ENCODE measurements at places on chromosomes 13 and 19.

- DNase-seq: no peak
Measured at GRCh38 chr13:83987394-83987793, 105.1 kb upstream of the SLITRK1 start.

DNA sequence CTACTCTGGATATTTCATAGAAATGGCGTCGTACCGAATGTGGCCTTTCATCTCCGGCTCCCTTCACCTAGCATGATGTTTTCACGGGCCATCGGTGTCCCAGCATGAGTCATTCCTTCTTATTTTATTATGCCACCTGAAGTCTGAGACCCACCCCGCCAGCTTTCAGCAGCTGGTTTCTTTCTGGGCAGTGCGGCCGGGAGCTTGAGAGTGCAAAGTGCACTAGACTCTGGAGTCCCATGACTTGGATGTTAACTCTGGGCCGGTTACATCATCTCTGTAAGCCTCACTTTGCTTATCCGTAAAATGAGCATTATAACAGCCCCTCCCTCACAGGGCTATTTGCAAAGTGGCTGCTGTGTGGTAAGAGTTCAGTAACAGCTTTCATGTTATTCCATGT, 5.8 kb upstream of the KMT5C start:
- no peak for DNase-seq

- DNase-seq: no peak
Measured at GRCh38 chr19:54429545-54430227, 14.4 kb downstream of the TTYH1 start.

- DNase-seq: no peak
Measured at GRCh38 chr13:57627663-57628062, 3.9 kb upstream of the PCDH17 start.

- DNase-seq: no peak
Measured at GRCh38 chr19:20660473-20661140, 764 bp downstream of the ZNF626 start.

DNA sequence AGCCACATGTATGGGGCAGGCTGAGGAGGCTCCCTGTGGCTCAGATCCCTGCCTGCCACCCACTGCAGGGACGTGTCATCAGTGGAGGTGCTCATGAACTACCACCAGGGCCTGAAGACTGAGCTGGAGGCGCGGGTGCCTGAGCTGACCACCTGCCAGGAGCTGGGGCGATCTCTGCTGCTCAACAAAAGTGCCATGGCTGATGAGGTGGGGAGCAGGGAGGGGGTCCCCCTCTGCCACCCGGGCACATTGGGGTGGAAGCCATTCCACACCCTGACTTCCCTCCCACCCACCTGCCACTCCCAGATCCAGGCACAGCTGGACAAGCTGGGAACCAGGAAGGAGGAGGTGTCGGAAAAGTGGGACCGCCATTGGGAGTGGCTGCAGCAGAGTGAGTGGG, 11.3 kb upstream of the SHKBP1 start:
- DNase-seq: no peak

DNA sequence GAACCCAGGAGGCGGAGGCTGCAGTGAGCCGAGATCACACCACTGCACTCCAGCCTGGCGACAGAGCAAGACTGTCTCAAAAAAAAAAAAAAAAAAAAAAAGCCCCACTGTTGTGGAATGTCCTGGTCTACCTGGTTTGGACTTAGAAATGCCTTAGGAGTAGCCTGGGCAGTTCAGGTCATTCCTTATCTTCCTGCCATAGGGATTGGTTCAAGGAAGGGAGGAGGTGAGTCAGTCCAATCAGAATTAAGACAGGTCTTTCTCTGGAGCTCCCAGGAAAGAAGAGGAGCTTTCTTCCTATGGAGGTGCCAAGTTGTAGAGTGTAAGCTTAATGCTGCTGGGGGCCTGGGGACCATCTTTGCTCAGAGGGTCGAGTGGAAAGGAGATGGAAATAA, 44.8 kb downstream of the SIPA1L3 start:
- no peak for DNase-seq

GRCh38 chr13:109385242-109385560, 401.2 kb downstream of the IRS2 start:
- no peak for DNase-seq

DNA sequence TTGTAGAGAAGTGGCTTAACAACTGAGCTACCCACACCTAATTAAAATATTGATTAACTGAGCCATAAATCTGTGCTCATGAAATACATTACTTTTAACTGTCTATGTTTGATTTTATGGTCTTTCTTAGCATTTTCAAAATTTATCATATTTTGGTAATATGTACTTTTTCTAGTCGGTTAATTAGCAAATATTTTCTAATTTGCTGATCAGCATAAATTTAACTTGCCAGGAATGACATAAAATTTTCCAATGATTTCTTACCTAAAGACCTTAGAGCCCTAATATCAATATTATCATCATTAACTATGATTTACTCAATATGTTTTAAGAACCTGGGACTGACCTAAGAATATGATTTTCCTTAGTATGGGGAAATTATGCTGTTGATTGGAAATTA, 19.9 kb upstream of the COG6 start:
- DNase-seq: no peak

GRCh38 chr19:945401-946252, 19.8 kb downstream of the ARID3A start:
- no peak for DNase-seq

GRCh38 chr19:16036941-16037340, 39.4 kb upstream of the TPM4 start:
- DNase-seq: no peak

- DNase-seq: no peak
Measured at GRCh38 chr19:41844601-41845000, at the start of gene LYPD4. LYPD4 (minus strand) TSS chr19:41844683; CDS start chr19:41839285, 5,398 bp downstream.

DNA sequence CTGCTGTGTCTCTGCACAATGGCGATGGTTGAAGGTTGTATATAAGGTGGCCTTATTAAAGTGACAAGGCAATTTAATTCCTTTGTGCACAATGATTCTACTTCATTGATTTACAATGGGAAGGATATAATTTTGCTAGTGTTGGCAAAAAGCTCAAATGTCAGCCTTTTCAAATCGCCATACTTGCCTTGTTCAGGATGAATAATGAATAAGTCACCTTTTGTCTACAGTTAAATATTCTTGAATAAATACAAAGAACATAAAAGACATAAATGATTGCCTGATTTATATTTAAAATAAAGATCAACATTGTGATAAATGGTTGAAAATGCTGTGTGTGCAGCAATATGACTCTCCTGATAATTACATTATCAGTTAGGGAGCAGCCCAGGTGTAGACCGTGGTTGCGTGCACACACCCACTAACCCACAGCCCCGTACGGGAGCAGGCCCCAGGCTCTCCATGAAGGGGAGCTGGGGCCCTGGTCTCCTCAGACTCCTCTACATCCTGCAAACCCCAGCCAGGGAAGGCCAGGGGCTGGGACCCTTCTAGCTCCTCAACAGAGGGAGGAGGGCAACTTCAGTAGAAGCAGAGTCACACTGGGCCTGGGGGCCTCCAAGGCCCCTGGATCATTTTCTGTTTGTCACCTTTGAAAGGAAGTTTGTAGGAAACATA, 64.9 kb downstream of the TEX29 start:
- DNase-seq: no peak

All from tibial artery (tissue), 4 donors.